ENCODE measurements at places on chromosomes 13 and 19.
A peak's percentile ranks its signal among the peaks of the same experiment; 100 is the strongest.

DNA sequence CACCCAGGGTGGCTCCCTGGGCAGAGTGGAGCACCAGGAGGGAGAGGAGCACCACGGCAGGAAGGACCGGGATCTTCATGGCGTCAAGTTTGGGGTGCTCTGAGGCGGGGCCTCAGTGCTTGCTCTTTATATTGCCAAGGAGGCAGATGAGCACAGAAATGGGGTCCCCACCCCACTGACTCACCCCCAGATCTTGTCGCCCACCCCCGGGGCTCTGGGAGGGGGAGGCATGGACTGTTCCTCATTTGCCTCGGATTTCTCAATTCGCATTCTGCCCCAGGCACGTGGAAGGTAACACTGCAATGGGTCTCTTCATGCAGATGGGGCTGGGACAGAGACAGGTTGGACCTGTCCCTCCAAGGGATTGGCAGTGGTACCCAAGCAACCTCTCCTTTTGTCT is at the start of gene KRTDAP:
Gene KRTDAP (minus strand): TSS at position 101 of the 400 bp plus-strand sequence. CDS start 22 bp downstream, at position 79.
- DNase-seq: no peak

- no peak for DNase-seq
Observed at GRCh38 chr13:80105350-80105749, 235.6 kb downstream of the SPRY2 start.

DNA sequence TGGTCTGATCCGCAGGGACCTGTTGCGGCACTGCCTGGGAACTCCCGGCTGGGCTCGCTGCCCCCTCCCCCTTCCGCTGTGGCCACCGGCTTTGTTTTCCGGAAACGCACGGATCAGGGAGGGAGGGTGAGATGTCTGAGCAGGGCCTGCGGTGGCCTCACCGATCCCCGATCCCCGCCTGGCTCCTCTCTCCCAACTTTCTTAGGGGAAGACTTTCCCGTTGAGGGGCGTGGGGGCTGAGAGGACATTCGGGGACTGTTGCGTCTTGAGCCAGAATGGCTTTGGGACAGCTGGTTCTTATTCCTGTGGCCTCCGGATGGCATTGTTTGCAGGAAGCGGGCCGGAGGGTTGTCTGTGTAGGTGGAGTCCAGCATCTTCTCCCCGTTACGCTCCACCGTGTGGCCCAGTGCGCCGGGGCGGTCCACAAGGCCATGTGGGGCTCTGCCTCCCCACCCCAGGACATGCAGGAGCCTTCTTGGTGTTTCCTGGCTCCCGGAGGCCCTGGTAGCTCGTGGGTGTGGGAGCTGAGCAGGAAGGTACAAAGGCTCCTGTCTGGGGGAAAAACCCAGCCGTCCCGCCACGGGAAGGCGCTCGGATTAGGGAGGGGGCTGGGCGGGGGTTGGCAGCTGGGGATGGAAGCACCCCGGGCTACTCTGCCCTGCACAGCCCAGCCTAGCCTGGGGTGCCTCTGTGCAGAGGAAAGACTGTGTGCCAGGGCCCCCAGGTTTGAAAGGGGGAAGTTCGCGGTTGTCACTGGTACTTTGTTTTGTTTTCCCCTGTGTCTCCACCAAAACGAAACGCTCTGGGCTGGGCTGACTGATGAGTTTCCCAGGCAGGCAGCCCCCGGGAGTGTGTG is 1.3 kb downstream of the CSNK1G2 start:
- DNase-seq: no peak

- DNase-seq: peak; percentile 79
Observed at GRCh38 chr13:98507282-98507797, 69.6 kb downstream of the STK24 start.

- no peak for DNase-seq
Observed at GRCh38 chr13:112170823-112171569, 104.0 kb downstream of the SOX1 start.

DNA sequence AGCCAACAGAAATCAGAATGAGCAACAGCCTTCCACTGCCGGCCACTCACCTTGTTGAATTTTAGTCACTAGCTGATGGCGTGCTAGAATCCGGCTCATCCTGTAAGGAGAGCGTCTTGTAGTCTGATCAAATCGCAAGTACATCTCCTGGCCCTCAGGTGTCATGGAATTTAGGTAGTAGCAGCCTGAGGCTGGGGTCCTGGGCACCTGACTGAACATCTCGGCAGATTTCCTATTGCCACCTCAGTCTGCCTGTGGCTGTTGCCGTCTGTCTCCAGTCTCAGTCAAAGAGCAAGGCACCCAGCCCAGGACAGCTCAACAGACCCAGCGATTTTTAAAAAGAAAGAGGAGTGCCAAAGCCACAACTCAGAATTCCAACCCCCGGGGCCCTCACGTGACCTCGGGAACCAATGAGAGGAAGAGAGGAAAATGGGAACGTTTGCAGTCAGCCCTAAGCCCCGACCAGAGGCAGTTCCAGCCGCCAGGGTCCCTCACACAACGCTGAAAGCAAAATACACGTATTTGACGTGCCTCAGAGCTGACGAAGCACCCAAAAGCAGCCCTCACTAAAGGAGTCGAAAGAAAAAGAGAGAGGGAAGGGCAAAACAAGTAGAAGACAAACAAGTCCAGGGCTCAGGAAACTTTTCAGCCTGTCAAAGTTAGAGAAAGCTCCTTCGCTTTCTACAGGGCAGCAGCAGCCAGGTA is at the start of gene STARD13:
Gene STARD13 (minus strand): TSS at position 336 of the 705 bp plus-strand sequence. CDS start 117 bp downstream, at position 219.
- DNase-seq: no peak

DNA sequence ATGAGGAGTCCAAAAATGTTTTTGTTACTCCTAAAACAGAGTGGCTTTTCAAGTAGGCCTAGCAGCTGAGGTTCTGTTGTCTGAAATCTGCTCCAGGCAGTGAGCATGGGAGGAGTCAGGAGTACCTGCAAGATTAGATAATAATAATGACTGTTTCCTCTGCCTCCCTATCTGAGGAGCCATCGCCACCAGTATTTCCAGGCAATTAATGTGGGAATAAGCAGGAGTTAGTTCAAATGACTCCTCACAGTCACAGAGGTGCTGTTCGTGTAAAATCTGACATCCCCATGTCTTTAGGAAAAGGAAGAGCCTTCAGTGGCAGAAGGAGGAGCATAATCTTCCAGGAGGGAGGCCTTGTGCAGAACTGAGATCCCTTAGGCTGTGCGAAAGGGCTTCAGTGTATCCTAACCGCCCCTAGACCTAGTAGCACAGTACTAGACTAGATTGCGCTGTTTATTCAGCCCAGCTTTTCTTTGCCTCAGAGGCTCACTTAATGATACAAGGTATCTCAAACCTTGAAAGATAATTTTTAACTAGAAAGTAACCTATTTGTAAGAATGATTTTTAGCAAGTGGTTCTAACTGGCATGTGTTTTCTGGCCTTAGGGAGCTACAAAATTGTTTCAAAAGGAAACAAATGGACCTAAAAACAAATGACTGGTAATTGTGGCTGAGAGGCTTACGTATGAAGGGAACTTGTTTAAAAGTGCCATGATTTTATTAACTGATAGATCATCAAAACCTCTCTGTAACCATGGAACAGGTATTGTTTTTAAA is 49.0 kb downstream of the FREM2 start:
- DNase-seq: no peak

GRCh38 chr19:1657746-1658145 is 5.3 kb upstream of the TCF3 start:
- no peak for DNase-seq

GRCh38 chr13:103556681-103557080 is 490.5 kb upstream of the SLC10A2 start:
- DNase-seq: no peak

- no peak for DNase-seq
Observed at GRCh38 chr19:46478356-46478986, 7.1 kb upstream of the PNMA8A start.

- DNase-seq: no peak
Observed at GRCh38 chr13:88031980-88032559, 360.9 kb downstream of the SLITRK5 start.

DNA sequence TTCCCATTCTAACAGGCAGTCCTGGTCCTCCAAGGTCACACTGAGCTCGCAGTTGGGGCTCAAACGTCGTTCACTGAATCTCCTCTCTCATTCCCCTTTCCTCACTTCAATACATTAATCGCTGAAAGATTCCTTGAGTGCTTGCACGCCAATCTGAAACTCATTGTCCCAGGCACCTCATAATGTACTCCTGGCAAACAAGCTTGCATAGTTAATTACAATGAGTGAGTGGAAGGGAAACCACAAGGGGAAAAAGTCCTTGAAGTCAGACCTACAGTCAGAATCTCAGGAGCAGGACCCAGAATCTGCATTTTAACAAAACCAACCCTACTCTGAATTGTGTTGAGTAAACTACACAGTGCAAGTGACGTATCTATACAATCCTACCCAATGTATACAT is 86.9 kb downstream of the CRYL1 start:
- no peak for DNase-seq

DNA sequence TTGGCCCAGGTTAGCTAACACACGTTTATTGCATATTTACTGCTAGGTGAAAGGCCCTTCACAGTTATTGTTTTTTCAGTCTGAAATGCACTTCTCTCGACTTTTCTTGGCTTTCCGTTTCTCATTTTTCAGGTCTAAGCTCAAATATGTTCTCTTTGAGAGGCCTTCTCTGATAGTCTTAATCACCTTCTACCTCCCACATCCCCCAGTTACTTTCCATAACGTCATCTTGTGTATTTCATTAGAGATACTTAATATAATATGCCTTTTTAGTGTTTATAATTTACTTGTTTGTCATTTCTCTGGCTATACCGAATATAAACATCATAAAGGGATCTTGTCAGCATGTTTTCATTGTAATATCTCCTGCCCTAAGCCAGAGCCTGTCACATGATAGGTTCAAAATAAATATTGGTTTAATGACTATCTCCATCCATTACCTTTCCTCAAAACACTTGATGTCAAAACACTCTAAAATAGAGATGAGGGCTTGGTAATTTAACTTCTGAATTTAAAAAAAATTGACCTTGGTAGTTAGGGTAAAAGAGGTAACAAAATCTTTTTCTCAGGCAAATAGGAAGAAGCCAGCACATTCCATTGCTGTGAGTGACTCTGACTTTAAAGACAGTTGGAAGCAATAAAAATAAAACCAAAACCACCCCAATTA is 168.6 kb upstream of the RFC3 start:
- no peak for DNase-seq

DNA sequence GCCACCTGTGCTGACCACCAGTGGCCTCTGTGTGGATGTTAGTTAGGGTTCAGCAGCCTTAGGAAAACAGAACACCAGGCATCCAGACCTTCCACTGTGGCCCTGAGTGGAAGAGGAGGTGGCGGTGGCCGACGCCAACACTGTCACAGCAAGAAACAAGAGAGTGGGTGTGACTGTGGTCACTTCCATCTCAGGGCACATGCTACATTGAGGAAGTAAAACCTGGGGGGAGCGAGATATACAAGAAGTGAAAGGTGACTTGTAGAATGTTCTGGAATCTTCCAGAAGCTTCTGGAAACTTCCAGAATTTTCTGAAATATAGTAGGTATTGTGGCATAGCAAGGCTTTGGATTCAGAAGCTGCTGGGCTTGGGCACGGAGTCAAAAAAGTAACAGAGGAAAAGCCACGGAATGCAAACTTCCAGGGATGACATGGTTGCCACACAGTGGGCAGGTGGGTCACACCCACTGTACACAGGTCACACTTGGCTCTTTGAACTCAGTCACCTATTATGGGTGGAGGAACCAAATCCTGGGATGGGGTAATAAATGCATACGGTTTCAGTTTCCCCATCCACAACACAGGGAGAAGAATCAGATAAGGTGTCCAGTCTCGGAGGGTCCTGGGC is 24.3 kb downstream of the GNG7 start:
- no peak for DNase-seq

GRCh38 chr13:66624302-66624701 is 605.8 kb downstream of the PCDH9 start:
- DNase-seq: no peak

- DNase-seq: no peak
Observed at GRCh38 chr13:44412346-44412935, 38.8 kb downstream of the SERP2 start.
